ENCODE measurements at places on chromosomes 7 and 10. TPM values are rescaled to one million over a fixed set of nuclear protein-coding genes. Genes with fewer than 3 reads are reported as not detected.

Gene HELLS
- total RNA-seq = 69.5 TPM

Gene ZNF727
- not detected for total RNA-seq

Gene AKR1D1
- total RNA-seq = not detected

Gene MYL10
- not detected for total RNA-seq

Gene GRID2IP
- 0.04 TPM for total RNA-seq

Gene SPDYE9
- not detected for total RNA-seq

Gene PDCD11
- total RNA-seq = 75.7 TPM

Gene EVX1
- not detected for total RNA-seq

Gene SYNPO2L
- not detected for total RNA-seq

Gene RBM20
- 0.13 TPM for total RNA-seq

Gene PILRA
- total RNA-seq = not detected

Gene MYO1G
- 0.11 TPM for total RNA-seq

DNA sequence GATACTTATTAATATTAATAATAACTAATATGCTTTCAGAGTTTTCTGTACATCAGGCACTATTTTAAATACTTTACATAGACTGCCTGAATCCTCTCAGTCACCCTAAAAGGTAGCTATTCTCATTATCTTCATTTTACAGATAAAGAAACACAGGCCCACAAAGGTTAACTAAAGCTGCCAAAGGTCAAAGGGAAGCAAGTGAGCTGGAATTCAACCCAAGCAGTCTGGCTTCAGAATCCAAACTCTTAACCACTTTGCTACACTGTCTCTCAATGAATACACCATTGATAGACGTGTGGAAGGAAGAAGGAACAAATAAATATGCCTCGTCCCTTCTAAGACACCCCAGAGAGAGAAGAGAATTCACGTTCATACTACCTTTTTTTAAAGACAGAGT is 52.0 kb downstream of the GFRA1 start:
- no peak for DNase-seq

DNA sequence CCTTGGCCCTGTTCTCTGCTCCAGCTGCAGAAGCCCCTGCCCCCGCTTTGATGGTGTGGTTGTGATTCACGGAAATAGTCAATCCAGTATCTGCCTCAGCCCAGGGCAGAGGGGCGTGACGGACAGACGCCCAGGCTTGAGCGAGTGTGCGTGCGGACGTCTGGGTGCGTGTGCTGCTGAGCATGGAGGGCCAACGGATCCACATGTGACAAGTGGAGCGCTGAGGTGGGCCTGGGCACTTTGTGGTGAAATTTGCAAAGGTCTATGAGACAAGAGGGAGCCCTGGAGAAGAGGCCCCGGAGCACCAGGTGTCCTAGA is 94.4 kb downstream of the WDR37 start:
- no peak for DNase-seq

GRCh38 chr7:3246127-3246526 is 54.9 kb upstream of the SDK1 start:
- DNase-seq = no peak

- no peak for DNase-seq
Observed at GRCh38 chr7:143345428-143345900, 17.0 kb downstream of the FAM131B start.

GRCh38 chr10:6463366-6463765 is 116.7 kb downstream of the PRKCQ start:
- DNase-seq = no peak

DNA sequence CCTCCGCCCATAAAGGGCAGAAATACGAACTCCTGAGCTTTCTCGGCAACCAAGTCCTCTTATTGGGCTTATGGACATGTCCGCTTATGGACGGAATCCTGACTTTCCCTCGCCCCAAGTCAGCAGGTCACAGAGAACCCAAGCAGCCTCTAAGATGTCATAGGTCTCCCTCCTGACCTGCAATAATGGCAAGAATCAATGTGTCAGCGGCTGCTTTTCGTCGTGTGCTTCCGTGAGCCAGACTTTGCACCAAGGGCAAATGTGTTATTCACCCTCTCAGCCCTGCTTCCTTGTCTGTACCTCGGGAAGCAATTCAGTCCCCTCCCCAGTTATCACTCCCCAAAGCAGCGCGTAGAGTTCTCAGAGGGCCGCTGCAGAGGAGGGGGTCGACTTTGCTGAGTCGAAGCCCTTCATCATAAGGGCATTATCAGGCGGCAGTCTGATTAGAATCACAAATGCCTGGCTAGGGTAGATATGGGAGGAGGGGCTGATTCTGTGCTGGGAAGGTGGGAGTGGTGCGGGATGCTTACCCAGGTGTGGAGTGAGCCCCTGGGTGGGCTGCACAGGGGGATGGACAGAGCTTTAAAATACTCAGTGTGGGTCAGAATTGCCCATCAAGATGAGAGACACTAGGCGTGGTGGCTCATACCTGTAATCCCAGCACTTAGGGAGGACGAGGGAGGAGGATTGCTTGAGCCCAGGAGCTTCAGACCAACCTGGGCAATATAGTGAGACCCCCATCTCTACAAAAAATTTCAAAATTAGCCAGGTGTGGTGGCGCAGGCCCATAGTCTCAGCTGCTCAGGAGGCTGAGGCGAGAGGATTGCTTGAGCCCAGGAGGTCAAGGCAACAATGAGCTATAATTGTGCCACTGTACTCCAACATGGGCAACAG is 36.0 kb downstream of the COL26A1 start:
- no peak for DNase-seq

DNA sequence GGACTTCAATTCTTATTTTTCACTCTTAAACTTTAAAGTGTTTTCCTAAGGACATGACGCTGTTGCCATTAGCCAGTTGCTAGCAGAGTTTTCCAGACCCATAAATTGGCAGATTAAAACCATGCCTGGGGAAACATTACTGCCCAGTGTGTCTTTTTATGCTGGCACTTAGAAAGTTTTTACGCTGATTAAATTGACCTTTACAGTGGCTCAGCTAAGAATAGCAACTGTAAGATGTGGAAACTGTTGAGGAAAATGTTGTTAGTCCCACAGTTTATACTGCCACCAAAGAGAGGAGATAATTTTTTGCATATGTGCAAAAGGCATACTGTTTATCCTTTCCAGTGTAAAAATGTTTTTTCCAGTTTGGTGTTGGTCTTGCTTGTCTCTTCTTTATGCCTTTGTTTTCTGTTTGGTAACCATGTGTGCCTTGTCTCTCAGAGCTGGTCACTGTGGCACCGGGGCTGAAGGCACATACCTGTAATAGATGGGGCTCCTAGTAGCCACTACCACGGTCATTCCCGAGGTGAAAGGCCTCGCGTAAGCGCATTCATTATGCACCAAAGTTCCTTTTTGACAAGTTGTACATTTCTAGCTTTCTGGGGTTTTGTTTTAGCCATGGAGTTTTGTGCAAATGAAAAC is 45.3 kb downstream of the CYP17A1 start:
- no peak for DNase-seq

DNA sequence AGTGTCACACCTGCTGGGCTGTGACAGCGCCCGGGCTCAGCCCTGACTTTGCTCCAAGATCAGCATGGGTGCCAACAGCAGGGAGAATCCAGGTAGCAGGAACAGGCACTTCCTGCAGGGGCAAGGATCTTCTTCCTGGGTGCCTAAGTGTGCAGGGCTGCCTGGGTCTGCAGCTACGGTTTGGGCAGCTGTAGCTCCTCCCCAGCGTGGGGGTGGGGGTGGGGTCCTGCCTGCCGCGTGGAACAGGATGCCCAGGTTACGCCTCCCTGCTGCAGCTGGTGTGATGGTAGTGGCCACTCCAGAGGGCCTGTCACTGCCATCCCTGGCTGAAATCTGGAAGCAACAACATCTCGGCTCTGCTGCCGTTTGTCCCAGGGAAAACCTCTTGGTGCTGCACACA is 269.3 kb downstream of the DNAJB6 start:
- no peak for DNase-seq

DNA sequence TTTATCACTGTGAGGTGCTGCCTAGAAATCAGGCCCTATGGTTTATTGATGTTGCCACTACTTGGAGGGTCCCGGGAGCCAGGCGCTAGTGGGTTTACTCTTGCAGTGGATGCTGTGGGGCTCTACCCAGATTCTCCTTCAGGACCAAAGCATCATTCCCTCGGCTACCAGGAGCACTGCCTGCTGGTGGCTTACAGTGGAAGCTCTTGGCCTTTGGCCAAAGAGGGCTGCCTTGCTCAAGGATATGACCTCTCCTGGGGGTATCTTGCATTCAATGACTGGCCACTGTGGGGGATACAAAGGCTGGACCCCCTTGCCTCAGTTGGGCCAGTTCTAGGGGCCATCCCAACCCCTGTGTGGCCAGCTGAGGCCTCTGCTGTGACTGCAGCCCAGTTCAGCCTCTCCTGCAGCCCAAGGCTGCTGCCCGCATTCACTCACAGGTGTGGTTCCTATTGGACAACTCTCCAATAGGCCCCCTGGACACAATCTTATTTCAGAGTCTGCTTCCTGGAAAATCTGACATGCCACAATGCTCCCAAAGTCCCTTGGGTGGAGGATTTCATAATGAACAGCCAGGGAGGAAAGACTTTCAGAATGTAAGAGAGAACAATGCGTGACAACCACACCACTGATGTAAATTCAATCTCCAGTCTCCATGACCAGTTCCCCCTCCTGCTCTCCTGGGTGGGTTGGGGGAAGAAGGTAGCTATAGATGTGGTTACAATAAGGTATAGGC is 196.3 kb downstream of the SNX10 start:
- DNase-seq = no peak

- no peak for DNase-seq
Observed at GRCh38 chr10:103651783-103652476, 158.4 kb downstream of the NEURL1 start.

GRCh38 chr7:139666501-139666900 is 111.3 kb downstream of the HIPK2 start:
- DNase-seq = no peak

- no peak for DNase-seq
Observed at GRCh38 chr7:39054731-39055130, 77.0 kb downstream of the POU6F2 start.
